ENCODE measurements at places on chromosomes 12 and 14.
A peak's percentile ranks its signal among the peaks of the same experiment; 100 is the strongest.

- DNase-seq = no peak
These were observed 27.6 kb upstream of the TRAF3 start for GRCh38 chr14:102749393-102750305.

- no peak for DNase-seq
These were observed 104.0 kb upstream of the PLEKHA5 start for GRCh38 chr12:19025582-19025981.

GRCh38 chr12:82883394-82884355 lies 197.0 kb downstream of the TMTC2 start:
- DNase-seq = no peak

DNA sequence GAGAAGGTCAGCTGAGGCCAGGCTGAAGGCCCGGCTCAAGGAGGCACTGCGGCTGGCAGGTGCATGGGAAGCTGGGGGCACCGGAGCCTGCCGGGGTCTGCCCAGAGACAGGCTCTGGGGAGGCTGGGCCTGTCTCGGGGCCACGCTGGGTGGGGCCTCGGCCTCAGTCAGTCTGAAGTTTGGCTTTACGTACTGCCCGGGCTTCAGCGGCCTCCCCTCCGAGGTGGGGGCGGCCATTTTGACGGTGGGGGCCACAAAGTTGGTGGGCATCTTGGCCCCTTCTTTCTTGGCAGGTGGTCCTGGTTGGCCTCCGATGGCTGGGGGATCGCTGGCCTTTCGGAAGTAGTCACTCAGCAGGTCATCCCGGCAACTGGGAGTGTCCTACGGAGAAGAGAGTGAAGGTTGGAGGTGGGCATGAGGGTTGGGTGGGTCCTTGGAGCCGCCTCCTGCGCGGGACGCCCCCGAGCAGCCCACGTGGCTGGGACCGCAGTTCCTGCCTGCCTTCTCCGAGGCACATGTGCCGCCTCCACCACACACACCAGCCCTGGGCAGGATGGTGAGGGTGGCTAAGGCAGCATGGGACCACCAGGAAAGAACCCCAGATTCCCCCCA lies 28.9 kb upstream of the GPR68 start:
- no peak for DNase-seq

DNA sequence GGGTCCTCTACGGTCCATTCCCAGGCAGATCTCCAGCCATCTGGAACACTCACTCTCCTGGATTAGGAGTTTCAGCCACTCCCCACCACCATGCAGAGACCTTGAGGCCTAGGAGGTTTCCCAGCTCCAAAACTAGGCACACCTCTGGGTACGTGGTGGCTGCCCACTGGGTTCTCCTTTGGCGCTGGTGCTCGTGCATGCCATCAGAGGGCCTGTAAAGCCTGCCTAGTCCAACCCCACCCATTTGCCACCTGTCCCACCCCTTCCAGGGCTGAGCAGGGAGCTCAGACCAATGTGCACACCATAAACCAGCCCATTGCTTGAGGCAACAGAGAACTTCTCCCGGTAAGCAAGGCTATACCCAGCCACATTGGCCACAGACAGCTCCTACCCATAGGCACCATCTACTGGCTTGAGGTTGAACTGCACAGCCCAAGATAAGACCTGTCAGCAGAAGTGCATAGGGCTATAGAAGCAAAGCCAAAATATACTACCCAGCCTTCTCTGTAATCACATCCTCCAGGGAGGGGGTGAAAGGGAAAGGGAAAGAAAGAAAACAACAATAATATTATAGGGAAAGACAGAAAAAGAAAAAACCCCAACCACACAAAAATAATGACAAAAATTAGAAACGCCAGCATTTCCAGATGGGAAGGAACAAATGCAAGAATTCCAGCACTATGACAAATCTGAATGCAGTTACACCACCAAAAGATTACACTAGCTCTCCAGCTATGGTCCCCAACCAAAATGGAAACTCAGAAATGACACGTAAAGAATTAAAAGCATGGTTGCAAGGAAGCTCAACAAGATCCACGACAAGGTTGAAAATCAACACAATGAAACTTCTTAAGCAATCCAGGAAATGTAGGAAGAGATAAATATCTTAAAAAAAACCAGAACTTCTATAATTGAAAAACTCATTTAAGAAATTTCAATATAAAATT lies 111.9 kb upstream of the CCDC175 start:
- DNase-seq = no peak

DNA sequence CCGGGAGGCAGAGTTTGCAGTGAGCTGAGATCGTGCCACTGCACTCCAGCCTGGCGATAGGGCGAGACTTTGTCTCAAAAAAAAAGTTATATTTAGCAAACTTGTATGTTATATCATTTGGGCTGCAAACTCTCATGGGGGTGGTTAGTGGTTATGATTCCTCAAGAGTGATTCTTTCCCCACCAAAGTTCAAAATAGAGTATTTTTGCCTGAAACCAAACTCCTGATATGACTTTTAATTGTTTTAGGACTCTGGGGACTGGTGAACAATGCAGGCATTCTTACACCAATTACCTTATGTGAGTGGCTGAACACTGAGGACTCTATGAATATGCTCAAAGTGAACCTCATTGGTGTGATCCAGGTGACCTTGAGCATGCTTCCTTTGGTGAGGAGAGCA lies 18.6 kb downstream of the HSD17B6 start:
- DNase-seq = no peak

- no peak for DNase-seq
These were observed 65.8 kb downstream of the RIN3 start for GRCh38 chr14:92579244-92579936.

- DNase-seq = no peak
These were observed 836.6 kb upstream of the TMEM132C start for GRCh38 chr12:127430401-127430800.

DNA sequence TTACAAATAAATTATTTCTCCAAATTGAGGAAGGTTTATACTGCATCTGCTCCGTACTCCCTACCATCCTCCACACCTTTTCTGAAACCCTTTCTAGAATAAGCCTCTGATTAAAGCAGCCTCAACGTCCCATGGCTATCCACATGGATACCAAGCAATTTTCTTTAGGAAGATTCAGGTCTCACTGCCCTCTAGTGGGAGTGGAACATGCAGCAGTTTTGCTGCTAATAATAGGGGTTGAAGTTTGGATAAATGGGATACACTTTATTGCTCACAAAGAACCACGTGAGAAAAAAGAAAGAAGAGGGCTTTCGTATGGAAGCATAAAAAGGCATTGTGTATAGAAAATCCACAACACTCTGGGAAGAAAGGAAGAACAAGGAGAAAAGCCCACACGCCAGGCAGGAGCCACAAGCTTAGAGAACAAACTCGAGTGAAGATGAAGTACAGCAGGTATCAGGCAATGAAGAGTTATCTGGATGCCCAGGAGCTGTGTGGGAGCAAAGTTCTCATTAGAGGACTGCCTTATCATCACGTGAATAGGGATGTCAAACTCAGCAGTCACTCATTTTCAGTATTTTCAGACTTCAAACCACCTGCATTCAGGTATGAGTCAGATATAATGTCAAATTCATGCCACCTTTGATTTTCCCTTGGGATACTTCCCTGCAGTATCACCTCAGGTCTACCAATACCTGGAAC lies 45.8 kb downstream of the CCER1 start:
- DNase-seq = no peak

DNA sequence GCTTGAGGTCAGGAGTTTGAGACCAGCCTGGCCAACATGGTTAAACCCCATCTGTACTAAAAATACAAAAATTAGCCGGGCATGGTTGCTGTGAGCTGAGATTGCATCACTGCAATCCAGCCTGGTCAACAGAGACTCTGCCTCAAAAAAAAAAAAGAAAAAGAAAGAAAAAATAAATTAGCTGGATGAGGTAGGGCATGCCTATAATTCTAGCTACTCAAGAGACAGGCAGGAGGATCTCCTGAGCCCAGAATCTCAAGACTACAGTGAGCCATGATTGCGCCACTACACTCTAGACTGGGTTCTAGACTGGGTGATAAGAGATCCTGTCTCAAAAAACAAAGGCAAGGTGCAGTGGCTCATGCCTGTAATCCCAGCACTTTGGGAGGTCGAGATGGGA lies 16.9 kb downstream of the PPP4R3A start:
- no peak for DNase-seq

GRCh38 chr14:74965486-74966153 lies 10.2 kb upstream of the PGF start:
- no peak for DNase-seq

- no peak for DNase-seq
These were observed 1351.7 kb upstream of the TMEM132C start for GRCh38 chr12:126915309-126915708.

GRCh38 chr14:104802394-104803184 lies 1.7 kb downstream of the ZBTB42 start:
- no peak for DNase-seq

DNA sequence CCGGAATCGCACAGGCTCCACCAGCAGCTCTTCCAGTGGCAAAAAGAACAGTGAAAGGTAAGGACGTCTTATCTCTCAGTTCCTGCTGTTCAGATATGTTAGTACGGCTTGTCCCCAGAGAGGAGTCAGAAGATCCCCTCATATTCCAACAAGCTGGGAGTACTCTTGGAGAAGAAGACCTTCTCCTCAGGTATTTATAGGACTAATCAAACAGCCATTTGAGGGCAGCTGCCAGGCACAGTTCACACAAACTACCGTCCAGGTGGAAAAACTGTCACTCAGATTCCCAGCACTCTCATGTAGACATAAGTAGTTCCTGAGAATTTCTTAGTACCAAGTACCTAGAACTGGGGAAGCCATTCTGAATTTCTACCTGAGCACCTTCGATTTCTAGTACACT lies 85.3 kb downstream of the EML1 start:
- DNase-seq = no peak

DNA sequence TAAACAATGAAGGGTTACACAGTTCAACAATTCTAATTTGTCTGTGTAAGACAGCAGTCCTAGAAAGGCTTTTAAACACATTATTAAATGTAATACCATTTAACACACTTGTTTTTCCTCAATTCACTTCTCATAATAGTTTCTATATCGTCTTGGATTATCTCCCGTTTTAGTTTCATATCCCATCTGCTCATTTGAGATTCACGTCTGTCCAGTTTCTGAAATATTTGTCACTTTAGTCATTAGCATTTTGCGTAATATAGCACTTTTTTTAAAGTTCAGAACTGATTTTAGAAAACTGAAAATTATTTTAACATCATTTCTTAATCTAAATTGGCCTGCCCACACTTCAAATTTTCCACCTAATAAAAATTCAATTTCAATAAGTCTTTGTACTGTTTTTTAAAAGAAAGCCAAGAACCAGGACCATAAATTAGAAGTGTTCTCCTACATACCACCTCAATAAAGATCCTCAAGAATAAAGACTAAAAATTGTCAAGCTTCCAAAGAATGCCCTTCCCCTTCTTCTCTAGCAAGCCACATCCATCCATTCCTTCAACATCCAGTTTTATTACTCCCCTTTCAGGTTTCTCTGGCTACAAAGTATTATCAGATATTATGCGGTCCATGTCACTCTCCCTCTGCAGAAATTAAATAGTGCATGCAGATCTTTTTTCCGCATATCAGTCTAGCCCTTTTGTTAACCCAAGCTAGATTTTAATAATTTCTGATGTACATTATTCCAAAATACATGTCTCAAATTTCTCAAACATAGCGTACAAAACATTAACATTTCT lies 11.9 kb downstream of the MED13L start:
- no peak for DNase-seq

DNA sequence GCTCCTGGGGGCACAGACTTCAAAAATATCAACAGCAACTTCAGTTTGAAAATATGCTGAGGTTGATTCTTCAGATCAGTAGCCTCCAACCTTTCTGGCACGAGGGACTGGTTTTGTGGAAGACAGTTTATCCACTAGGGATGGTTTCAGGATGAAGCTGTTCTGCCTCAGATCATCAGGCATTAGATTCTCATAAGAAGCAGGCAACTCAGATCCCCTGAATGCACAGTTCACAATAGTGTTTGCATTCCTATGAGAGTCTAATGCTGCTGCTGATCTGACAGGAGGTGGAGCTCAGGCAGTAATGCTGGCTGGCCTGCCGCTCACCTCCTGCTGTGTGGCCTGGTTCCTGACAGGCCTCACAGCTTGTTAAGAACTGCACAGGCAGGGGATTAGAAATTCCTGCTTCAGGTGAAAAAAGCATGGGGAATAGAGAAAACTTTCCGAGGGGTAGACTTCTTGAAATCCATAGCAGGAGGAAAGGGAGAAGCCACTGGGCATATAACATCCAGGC lies 12.8 kb downstream of the EPYC start:
- no peak for DNase-seq

GRCh38 chr12:66195242-66195641 lies 6.2 kb downstream of the IRAK3 start:
- DNase-seq = no peak

GRCh38 chr12:59164226-59164625 lies 243.9 kb upstream of the LRIG3 start:
- DNase-seq = no peak

- peak; percentile 87 for DNase-seq
These were observed at the start of gene CCDC77 for GRCh38 chr12:401235-402028. Gene CCDC77, plus strand, starts transcription at chr12:401644. Its CDS starts 7,740 bp downstream, at chr12:409384.

GRCh38 chr14:85041618-85042017 lies 488.3 kb upstream of the FLRT2 start:
- no peak for DNase-seq

GRCh38 chr12:122137229-122137628 lies 36.8 kb downstream of the IL31 start:
- DNase-seq = no peak

DNA sequence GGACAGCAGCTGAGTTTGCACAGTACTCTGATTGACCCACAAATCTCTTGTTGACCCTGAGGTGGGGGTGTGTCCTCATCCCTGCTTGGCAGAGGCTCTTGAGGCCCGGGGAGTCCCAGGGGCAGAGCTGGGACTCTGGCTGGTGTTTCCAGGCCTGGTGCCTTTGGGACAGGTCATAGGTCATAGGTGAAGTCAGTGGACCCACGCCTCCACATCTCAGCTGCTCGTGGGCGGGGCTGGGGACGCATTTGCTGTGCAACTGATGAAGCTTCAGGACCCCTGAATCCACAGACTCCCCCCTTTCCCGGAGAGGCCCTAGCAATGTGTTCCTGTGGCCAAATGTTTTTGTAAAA lies 408 bp upstream of the CACNA2D4 start:
- DNase-seq = no peak

- DNase-seq = no peak
These were observed 19.9 kb downstream of the PTGER2 start for GRCh38 chr14:52333823-52334657.

DNA sequence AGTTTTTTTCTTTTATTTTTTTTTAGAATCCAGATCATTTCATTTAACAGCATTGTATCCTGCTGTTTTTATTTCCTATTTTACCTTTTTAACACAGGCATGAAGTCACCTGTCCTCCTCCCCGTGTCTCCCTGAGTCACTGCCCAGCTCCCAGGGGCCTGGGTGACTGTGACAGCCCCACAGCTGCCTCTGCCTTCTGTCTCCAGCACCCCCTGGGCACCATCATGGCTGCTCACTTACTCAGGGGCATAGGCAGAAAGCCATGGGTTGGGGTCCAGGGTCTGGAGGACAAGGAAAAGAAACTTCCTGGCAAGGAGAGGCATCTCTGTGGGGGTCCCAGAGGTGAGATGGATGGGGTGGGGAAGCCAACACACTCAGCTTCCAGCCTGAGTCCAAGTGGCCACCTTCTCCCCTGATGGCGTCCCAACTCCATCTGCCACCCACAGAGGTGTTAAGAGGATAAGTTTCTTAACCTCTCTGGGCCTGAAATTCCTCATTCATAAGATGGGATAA lies 25.3 kb downstream of the TMEM63C start:
- DNase-seq = no peak
